ENCODE measurements at places on chromosomes 16 and 17.

GRCh38 chr17:77611791-77612502, 346.6 kb upstream of the TNRC6C start:
- DNase-seq, result no peak

DNA sequence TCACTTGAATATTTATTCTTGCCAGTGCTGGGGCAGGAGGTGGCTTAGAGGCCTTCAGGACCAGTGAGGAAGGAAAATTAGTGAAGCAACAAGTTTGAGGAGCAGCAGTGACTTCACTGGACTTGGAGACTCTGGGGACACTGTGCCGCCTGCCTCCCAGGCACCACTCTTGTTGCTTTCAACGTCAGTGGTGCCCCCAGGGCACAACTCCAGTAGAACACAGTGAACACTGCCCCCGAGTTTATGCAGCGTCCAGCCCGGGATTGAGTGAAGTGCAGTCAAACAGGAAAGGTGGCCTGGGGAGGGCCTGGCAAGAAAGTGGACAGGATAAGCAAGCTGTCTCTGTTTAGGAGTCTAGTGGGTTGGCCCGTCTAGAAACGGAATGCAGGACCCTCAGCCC, 24.4 kb upstream of the NAT9 start:
- no peak for DNase-seq

DNA sequence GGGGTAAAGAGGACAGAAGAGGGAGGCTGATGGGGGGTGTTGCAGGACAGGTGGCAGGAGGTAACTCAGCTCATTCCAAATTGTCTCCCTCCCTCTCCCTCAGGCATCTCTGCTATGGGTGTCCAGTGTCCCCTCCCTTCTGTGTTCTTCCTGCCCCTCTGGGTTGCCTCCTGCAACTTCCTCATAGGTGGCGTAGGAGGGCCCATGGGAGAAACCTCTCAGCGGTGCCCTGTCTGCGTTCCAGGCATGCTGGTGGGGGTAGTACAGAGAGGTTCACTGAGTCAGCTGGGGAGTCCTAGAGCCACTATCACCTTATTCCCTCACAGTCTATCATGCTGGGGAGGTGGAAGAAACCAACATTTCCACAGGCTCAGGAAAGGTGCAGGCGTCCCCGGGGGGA, 14.7 kb upstream of the ODF4 start:
- no peak for DNase-seq

DNA sequence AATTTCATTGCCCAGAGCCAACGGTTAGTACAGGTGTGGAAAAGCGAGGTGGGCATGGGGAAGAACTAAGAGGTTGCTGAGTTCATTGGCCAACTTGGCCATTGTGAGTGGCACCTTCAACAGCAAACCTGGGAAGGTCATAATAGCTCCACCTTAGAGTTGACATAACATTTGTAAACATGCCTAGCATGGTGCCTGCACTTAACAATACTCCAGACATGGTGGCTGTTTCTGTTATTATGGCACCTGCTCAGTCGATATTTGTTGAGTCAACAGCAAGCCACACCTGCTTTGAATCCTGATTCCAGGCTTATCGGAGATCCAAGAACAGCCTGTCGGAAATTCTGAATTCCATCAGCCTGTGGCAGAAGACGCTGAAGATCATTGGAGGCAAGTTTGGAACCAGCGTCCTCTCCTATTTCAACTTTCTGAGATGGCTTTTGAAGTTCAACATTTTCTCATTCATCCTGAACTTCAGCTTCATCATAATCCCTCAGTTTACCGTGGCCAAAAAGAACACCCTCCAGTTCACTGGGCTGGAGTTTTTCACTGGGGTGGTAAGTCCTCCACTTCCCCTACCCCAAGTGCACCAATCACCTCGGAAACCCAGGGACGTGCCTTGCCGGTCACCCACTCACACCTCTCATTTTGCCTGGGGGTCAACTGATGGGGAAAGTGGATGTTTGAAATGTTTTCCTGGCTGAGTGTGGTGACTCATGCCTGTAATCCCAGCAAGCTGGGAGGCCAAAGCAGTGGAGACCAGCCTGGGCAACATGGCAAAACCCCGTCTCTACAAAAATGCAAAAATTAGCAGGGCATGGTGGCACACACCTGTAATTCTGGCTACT, 46.0 kb downstream of the TMC5 start:
- no peak for DNase-seq

- no peak for DNase-seq
Observed at GRCh38 chr16:85651629-85652430, 36.9 kb downstream of the GINS2 start.

DNA sequence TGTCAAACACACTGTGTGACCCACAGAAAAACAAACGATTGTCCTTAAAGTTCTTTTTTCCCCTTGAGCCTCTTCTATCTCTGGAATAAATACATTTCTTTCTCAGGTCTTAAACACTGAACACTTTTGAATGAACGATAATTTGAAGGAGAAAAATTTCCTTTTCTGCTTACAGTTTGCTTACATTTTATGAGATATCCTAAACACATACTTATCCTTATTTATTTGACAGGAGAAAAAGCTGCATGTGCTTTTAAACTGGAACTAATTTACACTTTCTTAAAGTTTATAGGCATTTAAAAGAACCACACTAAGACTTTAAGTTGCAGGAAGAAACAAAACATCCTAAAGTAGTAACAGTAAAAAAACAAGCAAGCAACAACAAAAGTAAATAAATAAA, 4.7 kb upstream of the IGF2BP1 start:
- DNase-seq, result no peak

GRCh38 chr16:84115919-84116719, 623 bp downstream of the MBTPS1 start:
- DNase-seq, result no peak

- peak; percentile 44 for DNase-seq
Observed at GRCh38 chr16:74700438-74701225, at the start of gene MLKL. Gene MLKL (minus strand): TSS chr16:74700862. CDS start chr16:74695757, 5,105 bp downstream.

DNA sequence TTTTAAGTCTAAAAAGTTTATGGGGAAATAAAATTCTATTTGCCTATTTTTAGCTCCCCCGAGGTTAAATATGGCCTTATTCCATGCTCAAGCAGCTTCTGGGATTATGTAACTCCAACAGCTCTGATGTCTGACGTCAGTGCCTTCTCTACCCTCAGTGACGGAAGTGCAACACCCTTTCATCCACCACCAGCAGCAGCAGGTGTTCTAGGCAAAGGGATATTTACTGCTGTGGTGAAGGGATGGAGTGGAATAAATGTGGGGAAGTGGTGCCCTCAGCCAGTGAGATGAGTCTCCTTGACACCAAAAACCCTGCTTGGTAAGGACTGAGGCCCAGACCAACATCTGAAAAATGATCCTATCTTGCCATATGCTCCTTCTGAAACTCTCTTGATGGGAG, 247.4 kb downstream of the SHISA9 start:
- no peak for DNase-seq

DNA sequence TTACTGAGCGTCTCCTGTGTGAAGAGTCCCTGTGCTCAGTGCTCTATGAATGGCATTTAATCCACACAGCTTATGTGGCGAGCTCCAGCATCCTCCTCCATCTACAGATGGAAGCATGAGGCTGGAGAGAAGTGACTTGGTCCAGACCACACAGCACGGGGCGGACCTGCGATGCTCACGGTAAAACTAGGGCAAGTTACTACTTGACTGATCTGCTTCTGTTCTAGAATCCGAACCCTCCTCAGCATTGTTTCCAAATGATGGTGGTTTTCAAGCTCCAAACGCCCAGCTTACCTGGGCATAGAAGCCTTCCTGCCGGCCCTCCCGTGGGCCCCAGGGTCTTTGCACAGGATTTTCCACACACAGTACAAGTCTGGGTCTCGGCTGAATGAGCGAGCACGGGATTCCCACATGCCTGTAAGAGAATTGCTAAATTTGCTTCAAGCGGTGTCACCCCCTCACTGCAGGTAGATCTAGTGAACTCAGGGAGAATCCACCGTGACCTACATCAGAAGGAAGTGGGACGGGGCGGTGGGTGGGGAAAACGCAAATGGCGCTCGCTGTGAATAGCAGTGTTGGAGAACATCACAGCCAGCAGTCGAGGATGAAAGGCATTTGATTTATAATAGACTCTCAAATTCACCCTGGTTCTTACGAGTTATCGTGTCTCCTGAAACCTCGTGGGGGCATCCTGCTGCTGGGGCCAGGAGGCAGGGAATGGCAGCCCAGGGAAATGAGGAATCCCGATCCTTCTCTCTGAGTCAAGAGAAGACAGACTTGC, 101.1 kb downstream of the CMIP start:
- no peak for DNase-seq

DNA sequence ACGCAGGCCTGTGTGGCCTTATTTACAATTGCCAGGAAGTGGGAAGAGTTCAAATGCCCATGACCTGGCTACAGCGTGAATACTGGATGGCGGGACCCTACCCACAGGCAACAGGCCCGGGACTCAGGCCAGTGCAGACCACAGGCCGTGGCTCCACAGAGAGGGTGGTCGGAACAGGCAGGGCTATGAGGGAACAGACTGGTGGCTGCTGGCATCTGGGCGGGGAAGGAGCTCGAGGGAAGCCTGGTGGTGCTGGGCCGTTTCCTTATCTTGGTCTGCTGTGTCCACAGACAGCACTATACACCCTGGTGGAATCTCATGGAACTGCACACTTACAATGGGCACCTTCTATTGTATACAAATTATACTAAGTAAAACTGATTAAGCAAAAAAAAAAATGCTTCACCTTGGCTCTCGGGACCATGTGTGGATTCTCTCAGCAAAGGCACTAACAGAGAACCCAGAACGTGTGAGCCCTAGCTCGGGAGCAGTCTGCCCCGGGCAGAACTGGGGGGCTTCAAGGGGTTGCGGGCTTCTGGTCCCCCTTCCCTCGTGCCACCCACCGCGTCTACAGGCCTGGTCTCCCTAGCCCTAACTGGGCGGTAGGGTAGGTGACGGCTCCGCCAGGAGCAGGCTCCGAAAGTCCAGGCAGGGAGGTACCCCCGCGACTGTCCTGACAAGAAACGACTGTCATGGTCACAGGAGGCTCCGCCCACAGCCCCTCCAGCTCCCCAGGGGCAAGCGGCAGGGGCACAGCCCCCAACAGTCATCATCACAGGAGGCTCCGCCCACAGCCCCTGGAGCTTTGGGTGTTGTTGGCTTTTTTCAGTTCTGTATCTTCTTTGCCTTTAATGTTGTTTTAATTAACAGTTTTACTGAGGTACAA, 21.8 kb downstream of the CEP131 start:
- DNase-seq, result peak; percentile 72

DNA sequence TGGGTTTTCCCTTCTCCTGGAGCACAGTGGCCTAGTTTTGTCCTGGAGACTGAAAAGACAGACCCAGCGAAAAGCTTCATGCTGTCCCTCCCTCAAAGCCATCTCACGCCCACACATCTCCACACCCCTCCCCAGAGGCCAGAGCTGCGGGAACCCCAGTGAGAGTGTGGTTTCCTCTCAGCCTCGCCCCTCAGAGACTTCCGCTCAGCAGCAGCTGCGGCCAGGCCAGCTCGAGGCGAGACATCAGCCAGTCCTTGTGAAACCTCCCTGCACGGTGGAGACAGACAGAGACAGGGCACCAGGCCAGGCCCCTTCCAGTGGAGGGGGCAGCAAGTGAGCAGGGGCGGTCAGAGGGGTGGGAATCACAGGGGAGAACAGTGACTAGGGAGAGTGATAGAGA, 77.0 kb upstream of the TNRC6C start:
- DNase-seq, result peak; percentile 96

All from H4 (cell line).